Activated T-helper 9 cell treated with anti-CD3 and anti-CD28 coated beads, Interleukin-2, amount 50 U/mL, for 16 hours (primary cell): ENCODE measurements at places on chromosomes 2 and 18.
A peak's percentile ranks its signal among the peaks of the same experiment; 100 is the strongest.

- DNase-seq: no peak
These were observed 77.0 kb downstream of the CIB4 start for GRCh38 chr2:26564121-26564644.

DNA sequence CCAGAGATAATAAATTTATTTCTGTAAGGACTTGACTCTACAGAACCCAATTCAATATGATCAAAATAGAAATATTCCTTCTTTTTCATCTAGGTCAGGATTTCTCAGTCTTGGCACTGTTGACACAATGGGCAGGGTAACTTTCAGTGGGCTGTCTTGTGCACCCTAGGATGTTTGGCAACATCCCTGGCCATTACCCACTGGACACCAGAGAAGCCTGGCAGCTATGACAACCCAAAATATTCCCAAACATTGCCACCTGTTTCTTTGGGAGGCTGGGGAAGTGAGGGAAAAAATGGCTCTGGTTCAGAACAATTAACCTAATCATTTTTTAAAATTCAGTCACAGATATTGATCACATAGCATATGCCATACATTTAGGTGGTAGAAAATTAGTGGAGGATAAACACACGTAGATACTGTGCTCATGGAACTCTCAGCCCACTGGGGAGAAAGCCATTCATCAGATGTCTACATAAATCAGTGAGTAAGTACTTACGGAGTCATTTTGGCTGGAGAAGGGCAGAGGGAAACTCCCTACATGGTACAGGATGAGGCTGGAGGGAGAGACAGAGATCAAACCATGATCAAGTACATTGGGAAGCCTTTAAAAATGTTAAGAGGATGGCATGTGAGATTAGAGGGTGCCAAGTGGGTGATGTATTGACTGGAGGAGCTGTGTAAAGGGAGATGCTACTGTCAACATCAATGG, 718 bp upstream of the TNP1 start:
- no peak for DNase-seq

GRCh38 chr2:124810132-124810531, 785.0 kb downstream of the CNTNAP5 start:
- DNase-seq: no peak

GRCh38 chr2:204544961-204545860, at the start of gene PARD3B:
PARD3B (plus strand) TSS chr2:204545475; CDS start chr2:204546000, 525 bp downstream.
- DNase-seq: no peak

- DNase-seq: no peak
These were observed 126.3 kb downstream of the XRCC5 start for GRCh38 chr2:216235462-216235861.

DNA sequence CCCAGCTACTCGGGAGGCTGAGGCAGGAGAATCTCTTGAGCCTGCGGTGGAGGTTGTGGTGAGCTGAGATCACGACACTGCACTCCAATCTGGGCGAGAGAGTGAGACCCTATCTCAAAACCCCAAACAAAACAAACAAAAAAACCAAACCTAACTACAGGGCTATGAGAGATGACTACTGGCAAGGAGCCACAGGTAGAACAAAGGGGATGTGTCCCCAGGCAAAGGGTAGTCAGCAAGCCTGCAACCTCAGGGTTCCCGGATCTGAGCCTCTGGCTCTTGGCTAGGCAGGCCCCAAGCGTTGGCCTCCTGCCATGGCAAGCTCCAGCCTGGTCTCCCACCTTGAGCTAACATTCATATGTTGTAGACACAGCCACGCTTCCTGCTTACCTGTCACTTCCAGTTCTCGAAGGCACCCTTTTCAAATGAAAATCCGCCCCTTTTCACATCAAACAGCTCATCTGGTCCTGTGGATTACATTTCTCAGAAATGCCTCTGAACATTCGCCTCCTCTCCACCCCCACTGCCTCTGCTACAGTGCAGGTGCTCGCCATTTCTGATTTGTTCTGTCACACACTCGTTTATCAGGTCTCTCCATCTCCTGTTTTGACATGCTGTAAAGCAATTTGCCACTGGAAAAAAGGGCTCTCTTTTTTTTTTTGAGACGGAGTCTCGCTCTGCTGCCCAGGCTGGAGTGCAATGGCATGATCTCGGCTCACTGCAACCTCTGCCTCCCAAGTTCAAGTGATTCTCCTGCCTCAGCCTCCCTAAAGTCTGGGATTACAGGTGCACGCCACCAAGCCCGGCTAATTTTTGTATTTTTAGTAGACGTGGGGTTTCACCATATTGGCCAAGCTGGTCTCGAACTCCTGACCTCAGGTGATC, 13.1 kb upstream of the ACTR3 start:
- DNase-seq: peak; percentile 39

DNA sequence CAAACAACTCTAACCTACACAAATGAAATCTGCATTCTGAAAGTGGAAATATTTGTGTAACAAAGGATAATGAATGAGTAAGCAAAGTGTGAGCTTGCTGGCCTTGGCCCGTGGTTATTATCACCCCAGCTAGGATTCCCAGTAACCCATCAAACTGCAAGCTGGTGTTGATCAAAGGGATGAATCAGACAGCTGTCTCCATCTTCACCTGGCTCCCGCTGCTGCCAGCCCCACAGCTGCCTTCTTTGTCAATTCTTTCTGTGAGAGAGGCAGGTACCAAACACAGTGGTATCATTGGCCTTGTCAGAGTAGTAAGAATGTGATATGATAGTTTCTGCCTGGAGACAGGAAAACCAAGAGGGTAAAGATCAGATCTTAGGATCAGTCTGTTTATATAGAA, 25.2 kb upstream of the RGPD4 start:
- DNase-seq: no peak

GRCh38 chr2:69798290-69798908, 31.1 kb upstream of the GMCL1 start:
- no peak for DNase-seq

- DNase-seq: no peak
These were observed 552.3 kb upstream of the SETBP1 start for GRCh38 chr18:44128365-44128764.

- no peak for DNase-seq
These were observed 401.6 kb upstream of the SMIM21 start for GRCh38 chr18:75829091-75829490.
